ENCODE measurements at places on chromosomes 7 and 10. TPM values are rescaled to one million over a fixed set of nuclear protein-coding genes. Genes with fewer than 3 reads are reported as not detected.

- H3K27ac ChIP-seq = no peak overlapping the region
- DNase-seq = no peak
- H3K4me3 ChIP-seq = no peak overlapping the region
Measured at GRCh38 chr7:36441344-36442022, 51.8 kb downstream of the ANLN start.

DNA sequence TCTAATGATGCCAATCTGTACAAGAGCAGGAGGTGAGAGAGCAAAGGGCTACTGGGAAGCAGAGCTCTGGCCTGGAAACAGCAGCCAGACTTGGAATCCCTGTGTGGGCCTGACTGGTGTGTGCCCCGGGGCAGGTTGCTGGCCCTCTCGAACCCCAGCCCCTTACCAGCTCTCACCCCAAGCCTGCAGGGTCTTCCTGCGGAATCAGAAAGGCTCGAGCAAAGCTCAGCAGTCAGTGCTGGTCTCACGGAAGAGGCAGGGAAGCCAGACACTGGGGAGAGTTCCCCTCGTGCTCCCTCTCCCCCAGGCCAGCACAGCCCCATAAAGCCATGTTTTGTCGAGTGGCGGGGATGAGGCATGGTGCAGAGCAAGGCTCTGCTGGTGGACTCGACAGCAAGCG is 50.1 kb downstream of the POLR3A start:
- H3K4me1 ChIP-seq = no peaks in the 10 kb centered on the region
- no peak overlapping the region for H3K27ac ChIP-seq
- DNase-seq = no peak
- no peaks in the 10 kb centered on the region for H3K27me3 ChIP-seq
- H3K36me3 ChIP-seq = peaks cover 53% of the 10 kb centered on the region

Gene CHRM2
- total RNA-seq = not detected

DNA sequence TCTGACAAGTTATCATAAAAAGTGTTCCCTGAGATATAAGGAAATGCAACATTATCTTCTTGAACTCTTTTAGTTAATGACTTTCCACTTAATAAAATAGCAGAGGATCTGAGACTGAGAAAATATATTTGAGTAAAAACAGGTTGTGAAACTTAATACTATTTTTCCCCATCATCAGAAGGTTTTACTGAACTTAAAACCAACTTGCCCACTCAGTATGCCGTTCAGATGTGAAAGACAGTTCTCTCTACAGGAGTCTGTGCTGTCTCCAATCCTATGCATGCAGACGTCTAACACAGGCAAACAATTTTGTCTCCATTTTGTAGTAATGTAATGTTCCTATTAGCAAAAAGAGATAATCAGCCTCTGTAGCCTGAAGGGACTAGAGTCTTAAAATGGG is 38.2 kb upstream of the CYP2C18 start:
- no peak for DNase-seq
- no peak overlapping the region for H3K4me3 ChIP-seq
- no peaks in the 10 kb centered on the region for H3K36me3 ChIP-seq

DNA sequence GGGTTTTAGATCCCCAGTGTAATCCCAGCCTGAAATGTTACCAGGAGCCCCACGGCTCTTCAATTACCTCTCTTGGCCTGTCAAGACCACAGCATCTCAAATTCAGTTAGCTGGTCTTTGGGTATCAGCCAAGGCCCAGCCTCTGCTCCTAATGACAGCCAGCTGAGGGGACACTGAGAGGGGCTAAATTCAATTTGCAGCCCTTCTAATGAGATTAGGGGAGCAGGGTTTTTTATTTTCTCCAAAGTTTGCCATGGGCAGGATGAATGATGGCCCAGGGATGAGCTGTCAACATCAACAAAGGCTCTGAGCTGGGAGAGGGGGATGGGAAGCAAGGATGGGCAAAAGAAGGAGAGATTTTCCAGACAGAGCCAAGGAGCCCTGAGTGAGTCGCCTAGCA is 116.8 kb upstream of the TBX20 start:
- no peak for DNase-seq
- H3K27ac ChIP-seq = no peak overlapping the region
- no peaks in the 10 kb centered on the region for H3K4me1 ChIP-seq
- H3K4me3 ChIP-seq = no peak overlapping the region
- no peaks in the 10 kb centered on the region for H3K27me3 ChIP-seq

Gene CPA1
- total RNA-seq = not detected

Gene PALD1
- 0.48 TPM for total RNA-seq

Gene DPCD
- total RNA-seq = 14.4 TPM

DNA sequence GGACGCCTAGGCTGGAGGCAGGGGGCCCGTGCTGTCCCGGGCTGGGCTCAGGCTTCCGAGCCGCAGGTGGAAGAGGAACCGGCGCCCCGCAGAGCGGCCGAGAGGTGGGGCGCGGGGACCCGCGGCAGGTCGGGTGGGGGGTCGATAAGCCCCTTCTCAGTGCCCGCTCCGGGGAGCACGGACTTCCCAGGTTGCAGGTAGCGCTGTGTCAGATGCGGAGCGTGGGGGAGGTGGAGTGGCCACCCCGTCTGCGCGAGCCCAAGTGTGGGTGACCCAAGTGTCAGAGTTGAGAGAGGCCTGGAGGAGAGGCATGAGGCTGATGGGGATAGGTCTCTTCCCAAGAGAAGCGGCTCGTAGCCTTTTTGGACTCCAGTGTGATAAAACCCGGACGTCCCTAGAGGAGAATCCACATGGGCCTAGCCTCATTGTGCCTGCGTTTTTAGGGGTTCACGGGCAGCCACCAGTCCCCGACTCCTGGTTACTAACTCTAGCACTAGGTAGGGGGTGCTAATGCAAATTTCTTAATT is 580 bp downstream of the EEPD1 start:
- DNase-seq = peak; percentile 30
- H3K4me1 ChIP-seq = peaks cover 27% of the 10 kb centered on the region
- peak overlapping the region; percentile 75 for H3K4me3 ChIP-seq
- no peak overlapping the region for H3K27ac ChIP-seq
- no peaks in the 10 kb centered on the region for H3K27me3 ChIP-seq

DNA sequence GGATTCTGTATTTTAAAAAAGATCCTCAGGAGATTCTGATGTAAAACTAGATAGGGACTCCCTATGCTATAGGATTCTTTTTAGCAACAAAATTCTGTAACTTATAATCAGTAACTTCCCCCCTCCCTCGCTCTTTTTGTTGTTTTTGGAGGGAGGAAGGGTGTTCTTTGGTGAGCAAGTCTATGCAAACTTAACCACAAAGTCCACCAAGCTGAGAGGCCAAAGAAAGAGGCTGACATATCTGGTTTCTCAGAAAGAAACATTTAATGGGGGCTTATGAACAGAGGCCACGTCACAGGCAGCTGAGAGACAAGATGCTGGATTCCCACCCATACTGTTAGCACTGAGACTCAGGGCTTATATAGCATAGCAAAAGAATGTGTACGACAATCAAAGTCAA is 14.3 kb upstream of the ABCB5 start:
- H3K4me3 ChIP-seq = no peak overlapping the region
- H3K4me1 ChIP-seq = no peaks in the 10 kb centered on the region
- peaks cover 12% of the 10 kb centered on the region for H3K27me3 ChIP-seq
- no peak for DNase-seq
- H3K36me3 ChIP-seq = no peaks in the 10 kb centered on the region

- no peak for DNase-seq
- peaks cover 13% of the 10 kb centered on the region for H3K36me3 ChIP-seq
- no peaks in the 10 kb centered on the region for H3K27me3 ChIP-seq
- H3K27ac ChIP-seq = no peak overlapping the region
Measured at GRCh38 chr7:16604054-16604453, 41.5 kb downstream of the ANKMY2 start.
